ENCODE measurements at places on chromosomes 2 and 18.

DNA sequence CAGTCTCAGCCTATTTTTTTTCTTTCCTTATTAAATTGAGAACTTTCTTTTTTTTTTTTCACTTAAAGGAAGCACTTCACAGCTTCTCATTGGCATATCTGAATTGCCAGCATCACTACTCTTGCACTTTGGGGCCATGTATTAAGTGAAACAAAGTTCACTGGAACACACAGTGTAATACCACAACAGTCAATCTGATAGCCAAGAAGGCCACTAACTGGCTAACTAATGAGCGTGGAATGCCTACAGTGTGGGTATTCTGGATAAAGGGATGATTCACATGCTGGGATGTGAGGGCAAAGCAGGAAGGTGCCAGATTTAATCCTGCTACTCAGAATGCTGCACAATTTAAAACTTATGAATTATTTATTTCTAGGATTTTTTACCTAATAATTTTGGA lies 11.7 kb upstream of the C18orf63 start:
- no peak for DNase-seq

DNA sequence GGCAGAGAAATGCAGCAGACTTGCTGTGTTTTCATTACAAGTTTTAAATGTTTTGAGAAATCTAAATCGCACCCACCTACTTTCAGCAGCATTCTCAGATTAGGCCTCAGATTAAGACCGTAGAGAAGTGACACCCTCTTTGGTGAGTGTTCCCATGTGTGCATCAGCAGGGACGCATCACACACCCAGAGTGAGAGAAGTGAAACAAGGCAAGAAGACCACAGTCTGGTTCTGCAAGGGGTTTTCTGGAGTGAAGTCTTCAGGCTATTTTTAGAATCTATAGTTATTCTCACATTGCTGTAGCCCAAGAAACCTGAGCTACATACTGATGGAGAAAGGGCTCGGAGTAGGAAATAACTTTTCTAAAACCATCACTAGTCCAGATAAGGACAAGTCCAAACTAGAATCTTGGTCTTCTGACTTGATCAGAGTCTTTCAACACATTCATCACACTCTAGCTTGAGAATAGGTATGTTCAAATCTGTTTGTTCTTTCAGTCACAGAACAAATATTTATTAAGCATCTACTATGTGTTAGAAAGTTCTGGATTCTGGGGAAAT lies 1216.6 kb upstream of the PIK3C3 start:
- DNase-seq = no peak

DNA sequence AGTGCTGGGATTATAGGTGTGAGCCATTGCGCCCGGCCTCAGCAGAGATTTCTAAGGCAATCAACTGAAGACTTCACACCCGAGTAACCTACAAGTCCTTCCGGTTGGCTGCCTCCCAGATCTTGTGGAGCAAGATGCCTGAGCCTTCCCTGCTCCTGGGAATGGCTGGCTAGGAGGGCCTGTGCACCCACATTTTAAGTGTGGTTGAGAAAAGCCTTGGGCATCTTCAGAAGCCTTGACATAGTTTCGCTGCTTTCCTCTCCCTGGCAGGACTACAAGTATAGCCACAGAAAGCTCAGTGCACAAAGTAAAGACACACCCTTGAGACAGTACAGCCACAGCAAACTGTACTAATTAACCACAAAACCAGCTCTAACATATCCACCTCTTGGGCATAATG lies 35.2 kb downstream of the E2F6 start:
- no peak for DNase-seq

DNA sequence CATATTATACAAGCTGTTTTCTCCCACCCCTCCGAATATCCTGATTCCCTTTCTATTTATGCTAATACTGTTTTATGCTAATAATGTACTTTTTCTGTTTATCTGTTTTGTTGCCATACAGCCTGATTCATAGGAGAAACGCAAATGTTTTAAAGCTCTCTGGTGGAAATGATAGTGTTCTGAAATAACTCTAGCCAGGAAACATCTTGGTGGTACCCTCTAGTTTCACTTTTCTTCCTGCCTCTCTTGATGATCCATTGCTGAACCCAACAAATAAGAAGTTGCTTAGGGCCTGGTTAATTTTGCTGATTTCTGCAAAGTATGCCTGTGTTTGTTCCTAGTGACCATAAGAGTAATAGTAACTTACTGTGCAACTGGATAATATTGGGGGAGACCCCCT lies 148.4 kb upstream of the KCTD1 start:
- no peak for DNase-seq

DNA sequence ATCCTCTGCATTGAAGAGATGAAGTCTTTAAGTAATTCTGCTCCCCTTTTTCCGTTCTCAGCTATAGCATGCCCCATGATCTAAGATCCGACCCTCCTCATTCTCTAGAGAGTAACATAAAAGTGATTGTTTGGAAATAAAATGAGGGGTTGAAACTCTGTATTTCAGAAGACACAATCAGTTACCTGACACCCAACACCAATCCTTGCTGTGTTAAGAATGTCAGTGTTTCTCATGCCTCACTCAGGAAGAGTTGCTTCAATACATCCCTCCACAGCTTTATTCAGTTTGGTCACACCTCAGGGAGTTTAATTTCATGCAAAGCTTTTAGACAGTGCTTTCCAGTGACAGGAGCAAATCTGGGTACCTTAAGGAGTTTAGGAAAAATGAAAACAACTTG lies 49.9 kb upstream of the RBBP8 start:
- no peak for DNase-seq

- peak; percentile 75 for DNase-seq
These were observed 8.3 kb downstream of the OSR1 start for GRCh38 chr2:19349911-19350677.

GRCh38 chr2:71785516-71785981 lies 332.2 kb downstream of the DYSF start:
- DNase-seq = no peak

- no peak for DNase-seq
These were observed 238.0 kb upstream of the SALL3 start for GRCh38 chr18:78741381-78742217.

GRCh38 chr2:155689791-155690190 lies 642.7 kb downstream of the NR4A2 start:
- DNase-seq = peak; percentile 85

DNA sequence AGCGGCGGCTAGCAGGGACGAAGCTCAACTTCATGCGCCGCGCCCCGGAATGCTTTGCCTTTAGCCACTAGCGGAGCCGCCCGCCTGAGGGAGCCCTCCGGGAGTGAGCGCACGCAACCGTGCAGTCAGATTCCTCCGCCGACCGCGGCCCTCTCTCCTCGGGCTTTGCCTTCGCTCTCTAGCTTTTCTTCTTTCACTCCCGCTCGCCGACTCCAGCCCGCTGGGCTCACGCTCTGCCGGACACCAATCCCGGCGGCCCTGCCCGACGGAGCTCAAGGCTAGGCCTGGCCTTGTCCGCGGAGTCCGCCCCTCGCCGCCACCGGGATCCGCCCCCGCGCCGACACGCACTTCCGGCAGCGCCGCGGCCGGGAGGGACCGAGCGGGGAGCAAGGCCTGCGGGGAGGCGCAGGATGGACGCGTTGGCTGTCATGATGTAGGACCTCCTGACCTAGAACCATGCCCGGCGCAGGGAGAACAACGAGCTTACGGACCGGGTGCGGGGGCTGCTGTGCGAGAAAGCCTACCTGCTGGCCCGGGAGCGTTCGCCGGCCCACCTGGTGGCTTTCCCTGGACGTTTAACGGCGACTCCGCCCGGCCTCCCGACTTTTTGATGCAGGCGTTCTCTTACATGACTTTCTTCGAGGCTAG lies 40.8 kb upstream of the AKAIN1 start:
- DNase-seq = peak; percentile 90

DNA sequence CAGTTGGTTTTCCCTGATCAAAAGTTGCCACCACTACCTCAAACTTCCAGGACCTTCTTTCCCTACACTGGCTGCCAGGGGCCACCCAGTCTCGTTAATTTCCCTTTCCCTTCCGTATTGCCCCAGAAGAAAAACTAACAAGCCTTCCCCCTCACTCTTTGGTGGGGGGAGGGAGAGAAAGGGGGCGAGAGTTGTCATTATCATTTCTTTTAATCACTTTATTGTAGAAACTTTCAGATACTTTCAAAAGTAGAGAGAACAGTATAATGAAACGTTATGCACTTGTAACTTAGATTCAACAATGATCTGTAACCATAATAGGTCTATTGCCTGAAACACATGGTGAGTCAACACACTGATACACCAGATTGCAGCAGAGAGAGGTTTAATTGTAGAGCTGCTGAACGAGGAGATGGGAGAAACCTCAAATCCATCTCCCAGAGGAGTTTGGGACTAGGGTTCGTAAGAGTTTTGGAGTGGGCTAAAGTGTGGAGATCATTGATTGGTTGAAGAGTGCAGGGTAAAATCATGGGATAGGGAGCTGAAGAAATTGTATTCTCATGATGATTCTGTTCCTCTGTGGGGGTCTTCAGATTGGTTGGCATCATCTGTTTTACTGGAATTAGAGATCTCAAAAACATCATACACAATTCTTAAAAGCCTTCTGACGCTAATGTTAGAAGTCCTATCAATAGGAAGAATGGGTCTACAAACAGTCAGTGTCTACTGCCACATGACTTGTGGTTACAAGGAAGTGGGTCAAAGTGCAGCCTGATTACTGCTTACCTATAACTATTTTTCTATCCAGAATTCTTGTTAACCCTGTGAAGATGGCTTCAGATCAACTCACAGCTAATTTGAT lies 2.6 kb upstream of the RNF149 start:
- no peak for DNase-seq

DNA sequence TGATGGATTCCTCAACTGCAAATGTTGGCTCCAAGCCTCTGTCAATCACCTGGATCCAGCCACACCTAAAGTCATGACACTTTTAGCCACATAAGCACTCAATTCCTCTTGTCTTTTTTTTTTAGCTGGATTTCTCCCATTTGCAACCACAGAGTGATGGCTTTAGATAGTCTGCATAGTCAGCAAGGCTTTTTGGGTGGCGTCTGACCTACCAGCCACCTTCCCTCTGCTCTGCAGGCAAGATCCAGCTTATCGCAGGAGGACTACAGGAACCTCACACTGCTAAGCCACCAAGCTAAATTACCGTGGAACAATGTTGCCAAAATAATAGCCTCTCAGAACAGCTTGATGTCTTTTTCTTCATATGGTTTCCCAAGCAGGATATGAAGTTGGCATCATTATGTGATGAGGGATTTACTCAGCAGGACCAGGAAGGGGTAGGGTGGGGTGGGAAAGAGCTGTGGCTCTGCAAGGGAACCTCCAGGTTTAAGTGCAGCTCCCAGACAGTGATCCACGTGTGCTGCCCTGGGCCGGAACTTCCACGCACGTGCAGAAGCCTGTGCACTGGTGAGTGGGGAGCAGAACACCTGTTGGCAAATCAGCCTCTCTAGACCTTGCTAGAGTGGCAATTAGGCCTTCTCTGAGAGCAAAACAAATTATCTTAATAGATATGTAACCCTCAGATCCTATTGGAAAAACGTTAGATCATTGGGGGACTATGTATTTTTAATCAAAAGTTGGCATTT lies 170.6 kb upstream of the NCK2 start:
- DNase-seq = no peak

DNA sequence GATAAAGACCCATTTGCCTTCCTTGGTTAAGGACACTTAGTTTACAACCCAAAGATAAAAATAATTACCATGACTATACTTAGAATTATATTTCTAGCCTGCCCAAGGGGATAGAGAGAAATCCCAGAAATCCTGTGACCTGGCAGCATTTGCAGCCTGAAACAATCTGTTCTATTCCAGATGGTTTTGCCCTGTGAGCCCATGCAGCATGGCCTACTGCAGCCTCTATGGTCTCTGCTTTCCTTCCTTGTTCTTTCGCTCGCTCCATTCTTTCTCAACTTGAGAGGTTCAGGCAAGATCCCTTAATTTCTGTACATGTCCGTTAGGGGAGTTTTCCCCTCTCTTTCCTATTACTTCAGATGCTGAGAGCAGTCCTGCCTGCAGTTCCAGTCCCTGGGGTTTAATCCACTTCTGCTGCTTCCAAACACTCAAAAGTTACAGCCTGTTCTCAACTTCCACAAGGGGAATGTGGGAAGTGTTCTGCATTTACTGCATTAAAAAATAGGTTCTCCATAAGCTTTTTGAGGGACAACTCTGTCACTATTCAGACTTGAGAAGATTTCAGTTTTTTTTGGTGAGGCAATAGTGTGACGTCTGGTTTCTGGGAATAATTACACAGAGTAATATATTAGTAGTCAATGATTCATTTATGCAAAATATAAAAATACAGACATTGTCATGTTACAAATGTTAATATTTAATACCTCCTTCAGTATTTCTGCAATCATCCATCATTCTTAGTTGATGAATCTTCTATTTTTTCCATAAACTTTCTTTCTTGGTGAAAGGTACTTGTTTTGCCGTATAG lies 80.3 kb downstream of the CDCA7 start:
- DNase-seq = no peak

DNA sequence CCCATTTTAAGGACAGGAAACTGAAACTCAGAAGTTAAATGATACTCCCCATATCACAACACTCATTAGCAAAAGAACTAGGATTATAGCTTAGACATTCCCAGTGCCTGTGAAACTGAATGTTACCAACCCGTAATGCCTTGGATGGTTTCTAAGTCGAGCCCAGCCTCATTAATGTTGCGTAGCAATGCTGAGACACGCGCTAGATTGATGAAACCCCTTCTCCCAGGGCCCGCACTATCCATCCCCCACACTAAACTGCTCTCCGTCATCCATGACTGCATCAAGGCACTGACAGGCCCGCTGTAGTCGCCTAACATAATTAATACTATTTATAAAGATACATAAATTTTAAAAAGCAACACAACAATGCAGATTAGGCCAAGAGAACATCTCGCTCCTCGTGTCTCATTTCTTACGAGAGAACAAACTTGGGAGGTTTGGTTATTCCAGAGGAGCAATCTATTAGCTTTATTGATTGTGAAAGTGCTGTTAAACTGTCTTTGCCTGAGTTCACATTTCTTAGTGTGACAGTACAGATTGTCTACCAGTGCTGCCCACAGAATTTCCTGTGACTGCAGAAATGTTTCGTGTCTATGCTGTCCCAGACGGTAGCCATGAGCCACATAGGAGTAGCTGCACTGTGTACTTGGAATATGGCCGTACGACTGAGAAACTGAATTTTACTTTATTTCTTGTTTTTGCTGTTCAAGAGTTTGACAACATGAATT lies 312.2 kb upstream of the RAB12 start:
- DNase-seq = no peak

Data from putamen (tissue), 1 donor.